ENCODE measurements at places on chromosomes 1 and 21.

GRCh38 chr1:96416701-96417444, 304.7 kb upstream of the PTBP2 start:
- no peak for DNase-seq

DNA sequence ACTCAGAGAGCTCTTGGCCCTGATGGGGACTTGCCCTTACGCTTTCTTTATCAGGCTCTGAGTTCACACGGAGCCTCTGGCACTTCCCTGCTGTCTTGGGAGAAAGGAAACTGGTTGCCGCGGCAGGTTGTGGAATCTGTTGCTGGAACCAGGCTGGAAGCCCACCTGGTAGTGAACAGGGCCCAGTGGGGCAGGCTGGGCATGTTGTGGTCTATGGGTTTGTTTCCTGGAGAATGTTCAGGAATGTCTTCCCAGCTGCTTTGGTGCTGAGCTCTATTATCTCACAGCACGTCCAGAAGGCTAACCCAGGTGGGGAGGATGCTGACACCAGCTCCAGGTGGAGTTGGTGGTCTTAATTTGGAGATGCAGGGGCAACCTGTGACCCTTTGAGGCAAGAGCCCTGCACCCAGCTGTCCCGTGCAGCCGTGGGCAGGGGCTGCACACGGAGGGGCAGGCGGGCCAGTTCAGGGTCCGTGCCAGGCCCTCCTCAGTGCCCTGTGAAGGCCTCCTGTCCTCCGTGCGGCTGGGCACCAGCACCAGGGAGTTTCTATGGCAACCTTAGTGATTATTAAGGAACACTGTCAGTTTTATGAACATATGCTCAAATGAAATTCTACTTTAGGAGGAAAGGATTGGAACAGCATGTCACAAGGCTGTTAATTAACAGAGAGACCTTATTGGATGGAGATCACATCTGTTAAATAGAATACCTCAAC, 33.3 kb upstream of the TDRD10 start:
- no peak for DNase-seq

DNA sequence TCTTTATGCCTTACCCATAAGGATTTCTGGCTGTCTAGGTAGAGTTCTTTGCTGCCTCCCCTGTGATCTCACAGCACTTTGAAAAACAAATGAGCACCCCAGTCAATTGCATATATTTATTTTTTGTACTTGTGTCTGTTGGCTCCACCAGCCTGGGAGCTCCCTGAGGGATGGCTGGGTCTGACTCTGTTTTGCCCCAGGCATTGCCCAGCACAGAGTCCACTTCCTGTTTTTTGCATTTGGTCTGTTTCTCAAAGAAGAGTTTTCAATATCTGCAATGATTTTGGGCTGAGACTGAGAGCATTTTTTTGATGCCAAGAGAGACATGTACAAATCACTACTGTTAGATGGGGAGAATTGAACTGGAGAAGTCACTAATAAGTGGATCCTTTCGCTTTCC, 125.0 kb downstream of the FOXD2 start:
- no peak for DNase-seq

DNA sequence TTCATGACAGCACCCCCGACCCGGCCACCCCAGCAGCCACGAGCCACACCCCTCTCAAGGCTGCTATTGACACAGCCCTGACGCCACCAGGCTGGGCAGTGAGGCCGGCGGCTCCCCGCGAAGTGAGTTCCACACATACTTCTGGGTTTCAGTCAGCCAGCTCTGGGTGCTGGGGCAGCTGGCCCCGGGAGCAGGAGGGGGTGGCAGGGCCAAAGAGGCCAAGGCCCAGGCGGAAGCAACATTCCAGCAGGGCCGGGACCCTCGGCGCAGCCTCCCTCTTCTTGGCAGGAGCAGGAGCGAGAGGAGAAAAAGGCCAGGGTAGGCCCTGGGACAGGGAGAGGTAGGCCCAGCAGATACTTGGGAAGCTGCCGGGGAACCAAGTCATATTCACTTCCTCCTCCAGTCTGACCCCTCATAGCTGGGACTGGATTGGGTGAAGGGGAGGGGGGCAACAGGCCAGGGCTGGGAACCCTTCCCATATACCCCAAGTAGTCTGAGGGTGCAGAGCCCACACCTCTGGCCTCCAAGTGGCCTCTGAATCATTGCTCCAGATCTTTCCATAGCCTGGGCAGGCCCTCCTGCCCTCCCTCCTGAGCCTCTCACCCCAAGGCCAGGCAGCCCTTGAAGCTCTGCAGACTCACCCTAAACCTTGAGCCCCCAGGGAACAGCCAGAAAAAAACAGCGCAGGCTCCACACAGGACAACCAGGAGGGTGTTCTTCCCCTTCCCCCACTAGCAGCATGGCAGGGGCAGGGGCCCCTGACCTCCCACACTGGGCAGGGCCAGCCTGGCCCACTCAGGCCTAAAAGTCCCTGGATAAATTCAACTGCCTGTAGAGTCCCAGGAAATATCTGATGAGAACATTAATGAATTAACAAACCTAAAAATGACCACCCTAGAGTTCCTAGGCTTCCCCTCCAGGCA, 5.7 kb downstream of the HSPG2 start:
- no peak for DNase-seq
